Pancreas (tissue), 10 donors: ENCODE measurements at places on chromosomes 5 and 9. TPM values are rescaled to one million over a fixed set of nuclear protein-coding genes. Genes with fewer than 3 reads are reported as not detected.

Gene KIF24
- 0.38 TPM for polyA plus RNA-seq

Gene PCDHGA6
- 1.1 TPM for polyA plus RNA-seq

Gene RLN1
- polyA plus RNA-seq, result not detected

Gene IFNB1
- not detected for polyA plus RNA-seq

Gene BARX1
- polyA plus RNA-seq, result 3.7 TPM

Gene LCNL1
- 0.23 TPM for polyA plus RNA-seq

Gene GPR151
- polyA plus RNA-seq, result not detected

Gene PCDHGC4
- polyA plus RNA-seq, result 0.35 TPM

Gene NSMF
- polyA plus RNA-seq, result 68.6 TPM

Gene KLF4
- 5.5 TPM for polyA plus RNA-seq

Gene KIAA0825
- 0.49 TPM for polyA plus RNA-seq

Gene SLC6A18
- polyA plus RNA-seq, result not detected

Gene SMIM33
- not detected for polyA plus RNA-seq

Gene PCDHGA9
- polyA plus RNA-seq, result 1.3 TPM

Gene HEMGN
- polyA plus RNA-seq, result not detected

Gene MZB1
- 0.28 TPM for polyA plus RNA-seq

Gene HEXB
- 127 TPM for polyA plus RNA-seq

Gene CDC20B
- not detected for polyA plus RNA-seq

Gene PTPN3
- 16.6 TPM for polyA plus RNA-seq
